SJSA1 (cell line): ENCODE measurements at places on chromosomes 12 and 14. TPM values are rescaled to one million over a fixed set of nuclear protein-coding genes. Genes with fewer than 3 reads are reported as not detected.

DNA sequence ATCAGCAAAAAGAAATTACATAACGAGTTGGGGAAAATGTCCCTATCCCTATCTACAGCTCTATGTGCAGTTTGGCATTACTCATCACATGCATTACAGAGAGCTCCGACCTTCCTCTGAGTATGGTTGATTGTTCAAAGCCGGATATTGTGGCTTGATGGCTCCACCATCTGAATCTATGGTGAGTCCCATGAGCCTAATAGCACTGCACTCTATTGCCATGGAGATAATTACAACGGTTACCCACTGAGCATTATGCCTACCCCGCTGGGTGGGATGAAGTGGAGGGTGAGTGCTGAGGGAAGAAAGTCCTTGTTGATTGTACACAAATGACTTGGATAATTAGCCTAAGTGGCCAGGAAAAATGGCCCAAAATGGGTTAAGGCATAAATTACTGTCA lies 800.5 kb downstream of the NRXN3 start:
- no peak overlapping the region for H3K27ac ChIP-seq
- no peak for DNase-seq
- no peaks in the 10 kb centered on the region for H3K36me3 ChIP-seq
- peaks cover 33% of the 10 kb centered on the region for H3K4me1 ChIP-seq
- H3K27me3 ChIP-seq = no peaks in the 10 kb centered on the region

DNA sequence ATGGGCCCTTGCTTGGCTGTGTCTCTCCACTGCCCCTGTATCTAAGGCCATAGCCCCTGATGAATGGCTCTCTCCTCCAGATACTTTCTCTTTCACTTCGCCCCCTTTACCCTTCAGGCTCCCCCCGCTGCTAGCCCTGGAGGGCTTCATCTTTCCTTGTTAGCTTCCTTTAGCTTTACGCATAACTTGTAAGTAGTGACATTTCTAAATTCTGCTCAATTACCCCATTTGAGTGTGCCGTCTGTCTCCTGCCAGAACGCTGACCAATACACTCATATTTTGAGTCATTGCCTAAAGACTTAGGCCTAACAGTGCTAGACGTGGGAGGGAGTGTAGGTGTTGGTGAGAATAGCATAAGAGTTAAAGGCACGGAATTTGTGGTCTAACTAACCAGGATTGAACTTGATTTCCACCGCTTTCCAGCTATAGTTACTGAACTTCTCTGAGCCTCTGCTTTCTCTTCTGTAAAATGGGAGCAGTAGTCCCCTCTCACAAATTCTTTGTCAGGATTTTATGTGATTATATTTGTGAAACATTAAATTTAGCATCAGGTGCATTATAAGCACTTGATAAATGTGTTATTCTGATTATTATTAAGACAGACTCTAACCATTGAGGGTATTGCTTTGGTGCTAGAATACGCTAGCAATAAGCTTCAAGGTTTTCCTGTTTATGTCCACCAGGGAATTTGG lies 129.3 kb downstream of the ZFP36L1 start:
- no peak overlapping the region for H3K27ac ChIP-seq
- no peaks in the 10 kb centered on the region for H3K36me3 ChIP-seq
- DNase-seq = peak; percentile 5
- H3K4me1 ChIP-seq = peaks cover 27% of the 10 kb centered on the region

DNA sequence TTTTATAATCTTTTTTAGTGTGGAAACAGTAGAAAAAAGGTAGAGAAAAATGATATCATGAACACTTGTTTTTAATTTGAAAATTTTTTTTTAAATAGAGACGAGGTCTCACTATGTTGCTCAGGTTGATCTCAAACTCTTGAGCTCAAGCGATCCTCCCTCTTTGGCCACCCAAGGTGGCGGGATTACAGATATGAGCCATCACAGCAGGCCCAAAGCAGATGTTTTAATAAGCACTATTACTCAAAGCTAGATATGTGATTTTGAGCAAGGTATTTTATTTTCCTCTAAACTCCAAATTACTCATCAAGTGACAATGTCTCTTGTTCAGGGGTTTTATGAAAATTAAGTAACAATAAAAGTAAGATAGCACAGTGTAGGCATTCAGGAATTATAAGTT lies 10.7 kb upstream of the WDR89 start:
- no peaks in the 10 kb centered on the region for H3K36me3 ChIP-seq
- H3K4me3 ChIP-seq = no peak overlapping the region
- no peaks in the 10 kb centered on the region for H3K27me3 ChIP-seq
- no peak overlapping the region for H3K27ac ChIP-seq

DNA sequence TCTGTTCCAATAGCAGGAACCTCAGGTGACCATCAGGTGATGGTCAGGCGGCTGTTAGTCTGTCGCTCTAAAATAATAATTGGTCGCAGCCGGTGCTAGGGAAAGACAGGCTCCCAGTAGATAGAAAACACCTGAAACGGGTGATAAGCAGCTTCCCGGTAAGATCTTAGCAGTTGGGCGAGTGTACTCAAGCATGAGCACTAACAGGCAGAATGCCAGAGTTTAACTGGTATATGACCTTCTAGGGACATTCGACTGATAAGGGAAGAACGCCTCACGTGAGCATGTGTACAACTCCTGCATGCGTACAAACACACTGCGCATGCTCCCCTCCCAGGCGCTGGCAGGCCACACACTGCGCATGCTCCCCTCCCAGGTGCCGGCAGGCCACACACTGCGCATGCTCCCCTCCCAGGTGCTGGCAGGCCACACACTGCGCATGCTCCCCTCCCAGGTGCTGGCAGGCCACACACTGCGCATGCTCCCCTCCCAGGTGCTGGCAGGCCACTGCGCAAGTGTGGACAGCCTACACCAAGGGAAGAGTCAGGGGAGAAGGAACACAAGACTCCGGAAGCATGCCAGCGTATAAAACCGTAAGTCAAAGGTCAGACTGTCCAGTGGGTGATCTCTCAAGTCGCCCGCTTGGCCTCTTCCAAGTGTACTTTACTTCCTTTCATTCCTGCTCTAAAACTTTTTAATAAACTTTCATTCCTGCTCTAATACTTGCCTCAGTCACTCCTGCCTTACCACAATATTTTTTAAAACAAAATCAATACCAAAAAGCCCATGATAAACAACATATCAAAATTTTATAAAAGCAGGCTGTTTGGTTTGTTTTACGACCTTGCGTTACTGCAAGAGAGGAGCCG lies 24.5 kb downstream of the GPRC5D start:
- no peak for DNase-seq
- H3K27ac ChIP-seq = no peak overlapping the region
- H3K36me3 ChIP-seq = no peaks in the 10 kb centered on the region
- peaks cover 16% of the 10 kb centered on the region for H3K4me1 ChIP-seq
- H3K27me3 ChIP-seq = no peaks in the 10 kb centered on the region
- no peak overlapping the region for H3K4me3 ChIP-seq

The CFAP73 gene
- not detected in 2 replicates for total RNA-seq

The GPR84 gene
- total RNA-seq = not detected in 2 replicates

- no peak overlapping the region for H3K4me3 ChIP-seq
- H3K27ac ChIP-seq = no peak overlapping the region
- no peak for DNase-seq
- no peaks in the 10 kb centered on the region for H3K36me3 ChIP-seq
- H3K27me3 ChIP-seq = no peaks in the 10 kb centered on the region
- H3K4me1 ChIP-seq = peaks cover 4% of the 10 kb centered on the region; the same call in 1 of the 2 replicates
Measured at GRCh38 chr12:18955594-18955993, 173.9 kb upstream of the PLEKHA5 start.

DNA sequence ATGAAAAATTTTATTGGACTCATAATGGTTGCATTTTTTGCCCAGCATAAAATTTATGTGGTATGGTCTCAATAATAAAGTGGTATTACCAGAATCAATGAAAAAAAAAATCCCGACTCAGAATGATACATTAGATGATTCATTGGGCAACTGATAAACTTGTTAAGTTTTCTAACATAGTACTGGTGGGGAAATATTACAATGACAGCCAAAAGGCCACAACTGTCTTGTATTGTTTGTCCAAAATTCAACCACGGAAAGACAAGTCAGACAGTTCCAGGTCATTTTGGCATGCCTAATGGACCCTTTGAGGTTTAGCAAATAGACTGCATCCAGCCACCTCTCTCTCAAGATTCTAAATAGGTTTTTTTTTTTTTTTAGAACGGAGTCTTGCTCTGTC lies 70.5 kb upstream of the TRIM9 start:
- DNase-seq = no peak
- H3K27ac ChIP-seq = no peak overlapping the region
- no peaks in the 10 kb centered on the region for H3K4me1 ChIP-seq
- no peak overlapping the region for H3K4me3 ChIP-seq

The HCAR2 gene
- not detected in 2 replicates for total RNA-seq

GRCh38 chr12:131196220-131196619 lies 242.5 kb downstream of the ADGRD1 start:
- no peaks in the 10 kb centered on the region for H3K27me3 ChIP-seq
- H3K4me1 ChIP-seq = no peaks in the 10 kb centered on the region
- no peak overlapping the region for H3K4me3 ChIP-seq
- no peak for DNase-seq
- no peak overlapping the region for H3K27ac ChIP-seq

The ZDHHC22 gene
- 0.03 TPM in 1 of 2 replicates, not detected in the other for total RNA-seq

The KRT2 gene
- total RNA-seq = not detected in 2 replicates

DNA sequence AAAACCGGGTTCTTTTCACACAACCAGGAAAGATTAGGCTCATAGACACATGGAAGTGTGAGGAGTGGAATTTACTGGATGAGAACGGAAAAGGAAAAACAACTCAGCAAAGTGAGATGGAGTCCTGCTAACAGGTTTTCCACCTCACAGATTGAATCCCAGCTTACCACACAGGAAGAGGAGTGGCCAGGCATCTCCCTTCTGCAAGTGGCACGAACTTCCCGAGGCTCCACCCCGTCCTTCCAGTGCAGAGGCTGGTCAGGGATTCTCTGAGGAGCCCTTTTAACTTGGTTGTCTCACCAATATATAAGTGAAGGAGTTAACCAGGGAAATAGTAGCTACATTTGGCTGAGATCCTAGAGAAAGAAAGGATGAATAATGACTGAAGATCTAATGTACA lies 102.8 kb downstream of the SCAF11 start:
- DNase-seq = no peak
- no peaks in the 10 kb centered on the region for H3K27me3 ChIP-seq
- no peak overlapping the region for H3K4me3 ChIP-seq
- peaks cover 13% of the 10 kb centered on the region for H3K4me1 ChIP-seq
- H3K36me3 ChIP-seq = peaks cover 18% of the 10 kb centered on the region

The POTEM gene
- total RNA-seq = not detected in 2 replicates

DNA sequence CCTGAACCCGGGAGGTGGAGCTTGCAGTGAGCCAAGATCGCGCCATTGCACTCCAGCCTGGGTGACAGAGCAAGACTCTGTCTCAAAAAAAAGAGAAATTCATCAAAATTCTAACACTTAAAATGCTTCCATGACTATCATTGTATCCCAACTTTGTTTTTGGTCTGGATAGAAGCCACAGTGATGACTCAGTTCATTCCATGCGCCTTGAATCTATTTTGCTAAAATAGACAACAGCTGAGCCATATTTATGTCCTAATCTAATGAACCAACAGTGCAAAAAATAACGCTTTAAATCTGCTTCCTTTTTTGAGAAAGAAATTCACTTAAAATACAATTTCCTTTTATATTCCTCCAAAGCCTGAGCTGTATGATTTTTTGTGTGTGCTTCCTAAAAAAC lies 23.2 kb upstream of the BICD1 start:
- no peaks in the 10 kb centered on the region for H3K27me3 ChIP-seq
- H3K4me3 ChIP-seq = no peak overlapping the region
- H3K36me3 ChIP-seq = no peaks in the 10 kb centered on the region

The PLA2G1B gene
- not detected in 2 replicates for total RNA-seq

The KRT6C gene
- not detected in 2 replicates for total RNA-seq

The GALNT8 gene
- not detected in 2 replicates for total RNA-seq

The RILPL1 gene
- total RNA-seq = 6.1 and 8.3 TPM in 2 replicates

GRCh38 chr12:132393245-132393795 lies 63.9 kb upstream of the GALNT9 start:
- no peak for DNase-seq
- H3K27ac ChIP-seq = no peak overlapping the region

GRCh38 chr12:90149453-90149852 lies 440.8 kb upstream of the ATP2B1 start:
- H3K4me3 ChIP-seq = no peak overlapping the region
- H3K27ac ChIP-seq = no peak overlapping the region
- H3K4me1 ChIP-seq = peaks cover 5% of the 10 kb centered on the region; the same call in 1 of the 2 replicates
- H3K36me3 ChIP-seq = no peaks in the 10 kb centered on the region
- no peak for DNase-seq

The SDSL gene
- 2.7 and 7.7 TPM in 2 replicates for total RNA-seq

DNA sequence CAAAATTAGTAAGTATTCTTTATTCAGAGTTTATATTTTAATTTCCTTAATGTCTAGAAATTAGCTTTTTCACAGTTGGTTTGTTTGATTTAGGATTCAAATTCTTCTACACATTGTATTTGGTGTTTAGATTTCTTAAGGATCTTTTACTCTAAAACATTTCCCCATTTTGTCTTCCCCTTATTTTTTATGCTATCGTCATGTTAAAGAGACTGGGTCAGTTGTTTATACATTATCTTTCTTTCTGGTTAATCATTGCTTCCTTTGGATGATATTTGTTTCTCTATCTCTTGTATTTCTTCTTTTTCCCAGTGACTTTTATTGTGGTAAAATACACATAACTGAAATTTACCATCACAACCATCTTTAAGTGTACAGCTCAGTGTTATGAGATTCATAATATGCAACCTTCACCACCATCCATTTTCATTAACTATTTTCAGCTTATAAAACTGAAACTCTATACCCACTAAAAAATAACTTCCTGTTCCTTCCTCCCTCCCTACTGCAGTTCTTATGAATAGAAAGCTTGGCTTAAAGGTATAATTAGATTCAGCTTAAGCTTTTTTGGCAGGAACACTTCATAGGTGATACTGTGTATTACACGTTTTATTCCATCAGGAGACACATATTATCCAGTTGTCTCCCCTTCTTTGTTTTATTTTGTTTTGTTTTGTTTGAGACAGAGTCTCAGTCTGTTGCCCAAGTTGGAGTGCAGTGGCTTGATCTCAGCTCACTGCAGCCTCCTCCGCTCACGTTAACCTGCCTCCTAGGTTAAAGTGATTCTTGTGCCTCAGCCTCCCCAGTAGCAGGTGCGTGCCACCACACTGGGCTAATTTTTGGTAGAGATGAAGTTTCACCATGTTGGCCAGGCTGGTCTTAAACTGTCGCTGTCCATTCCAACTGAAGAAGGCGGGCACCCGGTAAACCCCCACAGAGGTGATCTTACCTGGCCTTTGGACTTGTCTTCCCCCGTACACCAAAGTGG lies 45.0 kb downstream of the NOPCHAP1 start:
- H3K27me3 ChIP-seq = no peaks in the 10 kb centered on the region
- no peaks in the 10 kb centered on the region for H3K4me1 ChIP-seq
- no peaks in the 10 kb centered on the region for H3K36me3 ChIP-seq
- H3K27ac ChIP-seq = no peak overlapping the region

DNA sequence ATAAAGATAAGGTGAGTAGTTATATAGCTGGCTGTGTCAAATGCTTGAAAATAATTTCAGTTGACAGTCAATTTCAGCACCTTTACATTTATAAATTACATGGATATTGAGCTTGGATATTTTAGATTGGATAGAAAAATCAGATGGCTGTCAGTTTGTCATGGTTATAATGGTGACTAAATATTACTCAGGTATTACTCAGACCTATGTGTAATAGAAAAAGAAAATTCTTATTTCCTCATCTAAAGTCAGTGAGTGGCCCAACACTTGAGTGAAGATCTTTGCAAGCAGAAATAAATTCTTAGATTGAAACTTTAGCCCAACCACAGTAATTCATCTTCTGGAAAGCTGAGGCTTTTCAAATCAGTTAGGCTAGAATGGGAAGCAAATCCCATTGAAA lies 354.4 kb downstream of the NAV3 start:
- H3K27ac ChIP-seq = no peak overlapping the region
- peaks cover 8% of the 10 kb centered on the region for H3K4me1 ChIP-seq
- no peak for DNase-seq
- no peak overlapping the region for H3K4me3 ChIP-seq

The RPGRIP1 gene
- not detected in 2 replicates for total RNA-seq
